ENCODE measurements at places on chromosomes 5 and 9.

GRCh38 chr9:93240891-93241334 is 57.0 kb downstream of the WNK2 start:
- no peak for DNase-seq

GRCh38 chr9:131734165-131734610 is 5.7 kb downstream of the RAPGEF1 start:
- no peak for DNase-seq

- DNase-seq = no peak
These were observed 236.8 kb upstream of the POU5F2 start for GRCh38 chr5:93978222-93978621.

GRCh38 chr5:142133330-142134206 is 25.0 kb downstream of the NDFIP1 start:
- no peak for DNase-seq

- DNase-seq = no peak
These were observed 6.1 kb downstream of the S100Z start for GRCh38 chr5:76855961-76856360.

DNA sequence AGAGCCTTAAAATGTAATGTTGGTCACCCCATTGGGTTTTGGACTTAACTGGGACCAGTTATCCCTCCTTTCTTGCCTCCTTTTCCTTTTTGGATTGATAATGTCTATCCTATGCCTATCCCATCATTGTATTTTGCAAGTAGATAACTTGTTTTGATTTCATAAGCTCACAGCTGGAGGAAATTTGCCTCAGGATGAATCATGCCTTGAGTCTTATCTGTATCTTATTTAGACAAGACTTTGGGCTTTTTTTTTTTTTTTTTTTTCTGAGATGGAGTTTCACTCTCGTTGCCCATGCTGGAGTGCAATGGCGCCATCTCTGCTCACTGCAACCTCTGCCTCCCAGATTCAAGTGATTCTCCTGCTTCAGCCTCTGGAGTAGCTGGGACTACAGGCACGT is 443.3 kb downstream of the DNAH5 start:
- DNase-seq = no peak

DNA sequence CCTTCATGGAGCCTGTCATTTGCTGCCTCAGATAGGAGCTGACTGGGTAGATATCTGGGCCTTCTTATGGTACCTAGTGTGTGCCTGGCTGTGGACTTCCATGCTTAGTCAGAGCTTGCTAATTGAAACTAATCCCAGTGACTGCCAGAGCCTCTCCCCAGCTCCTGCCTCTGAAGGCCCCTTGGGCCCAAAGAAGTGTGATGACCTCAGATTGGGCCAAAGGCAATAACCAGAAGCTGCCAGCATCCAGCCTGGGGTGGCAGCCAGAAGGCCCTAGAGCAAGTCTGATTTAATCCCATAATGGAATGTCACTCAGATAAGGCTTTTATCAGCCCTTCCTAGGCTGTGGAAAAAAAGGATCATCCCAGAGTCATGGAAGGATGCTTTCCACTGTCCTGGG is 17.1 kb upstream of the CDC23 start:
- no peak for DNase-seq

DNA sequence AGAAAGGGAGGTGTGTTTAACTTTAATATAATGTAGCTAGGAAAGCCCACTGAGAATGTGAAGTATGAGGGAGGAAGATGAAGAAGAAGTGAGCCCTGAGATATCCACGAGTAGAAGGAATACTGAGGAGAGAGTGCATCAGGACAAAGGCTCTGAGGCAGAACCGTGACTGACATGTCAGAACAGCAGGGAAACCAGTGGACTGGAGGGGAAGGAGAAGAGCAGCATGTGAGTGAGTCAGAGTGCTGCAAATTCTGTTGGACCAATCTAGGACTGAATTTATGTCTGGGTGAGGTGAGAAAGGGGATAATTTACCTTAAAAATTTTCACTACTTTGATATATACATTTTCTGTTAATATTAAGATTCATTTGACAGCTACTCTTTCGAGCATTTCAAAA is 110.3 kb downstream of the ST8SIA4 start:
- no peak for DNase-seq

DNA sequence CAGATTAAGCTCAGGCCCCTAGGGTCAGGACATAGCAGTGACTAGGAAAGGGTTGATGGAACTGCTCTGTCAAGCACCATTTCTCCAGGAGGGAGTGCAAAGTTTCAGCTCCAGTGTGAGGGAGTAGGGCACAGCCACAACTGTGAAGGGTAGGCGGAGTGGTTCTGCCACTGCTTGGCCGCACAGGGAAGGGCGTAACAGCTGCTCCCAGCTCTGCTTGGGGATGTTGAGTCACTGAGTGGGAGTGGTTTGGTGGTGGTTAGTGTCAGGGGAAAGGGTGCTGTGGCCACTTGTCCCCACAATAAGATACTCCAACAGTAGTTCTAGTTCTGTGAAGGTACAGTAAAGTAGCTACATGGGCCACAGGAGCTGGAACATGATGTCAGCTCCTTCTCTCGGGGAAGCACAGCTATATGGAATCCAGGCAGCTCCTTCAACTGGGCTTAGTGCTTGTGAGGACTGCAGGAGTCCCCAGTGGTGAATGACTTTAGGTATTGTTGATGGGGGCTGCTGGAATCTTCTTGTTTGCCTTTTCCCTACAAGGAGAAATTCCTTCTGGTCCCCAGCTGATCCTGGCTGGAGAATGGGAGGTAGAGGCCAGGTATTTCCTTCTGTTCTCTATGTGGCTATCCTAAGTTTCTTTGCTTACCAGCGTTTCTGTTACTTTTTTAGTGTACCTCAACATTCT is 314.5 kb downstream of the SPATA31D1 start:
- DNase-seq = no peak

- no peak for DNase-seq
These were observed 24.9 kb upstream of the SLC25A51 start for GRCh38 chr9:37928552-37929430.

GRCh38 chr9:89793124-89793495 is 188.3 kb downstream of the GADD45G start:
- no peak for DNase-seq

Measured in T-helper 17 cell (primary cell).